Stimulated activated naive CD4-positive, alpha-beta T cell (primary cell): ENCODE measurements at places on chromosomes 4 and X.

GRCh38 chr4:150318527-150318926 is 240.3 kb downstream of the DCLK2 start:
- no peak for DNase-seq

GRCh38 chr4:121216461-121216860 is 52.3 kb upstream of the TNIP3 start:
- DNase-seq: no peak

DNA sequence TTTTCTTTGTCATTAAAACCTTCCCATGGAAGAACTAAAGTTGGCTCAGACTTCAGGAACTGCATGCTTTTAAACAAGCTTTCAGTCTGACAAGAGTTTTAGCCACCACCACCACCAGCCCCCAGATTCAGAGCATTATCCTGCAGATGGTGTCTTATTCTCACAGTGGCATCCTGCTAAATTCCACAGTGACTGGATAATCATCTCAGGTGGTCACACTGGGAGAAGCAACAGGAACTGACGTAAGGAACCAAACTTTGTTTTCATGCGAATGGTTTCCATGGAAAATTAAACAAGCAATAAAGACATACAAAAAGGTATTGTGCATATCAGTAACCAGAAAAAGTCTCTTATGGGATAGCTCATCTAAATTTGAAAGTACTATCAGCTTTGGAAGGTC is 370.7 kb downstream of the FBXW7 start:
- no peak for DNase-seq

GRCh38 chrX:16033331-16033730 is 90.0 kb upstream of the GRPR start:
- DNase-seq: no peak

DNA sequence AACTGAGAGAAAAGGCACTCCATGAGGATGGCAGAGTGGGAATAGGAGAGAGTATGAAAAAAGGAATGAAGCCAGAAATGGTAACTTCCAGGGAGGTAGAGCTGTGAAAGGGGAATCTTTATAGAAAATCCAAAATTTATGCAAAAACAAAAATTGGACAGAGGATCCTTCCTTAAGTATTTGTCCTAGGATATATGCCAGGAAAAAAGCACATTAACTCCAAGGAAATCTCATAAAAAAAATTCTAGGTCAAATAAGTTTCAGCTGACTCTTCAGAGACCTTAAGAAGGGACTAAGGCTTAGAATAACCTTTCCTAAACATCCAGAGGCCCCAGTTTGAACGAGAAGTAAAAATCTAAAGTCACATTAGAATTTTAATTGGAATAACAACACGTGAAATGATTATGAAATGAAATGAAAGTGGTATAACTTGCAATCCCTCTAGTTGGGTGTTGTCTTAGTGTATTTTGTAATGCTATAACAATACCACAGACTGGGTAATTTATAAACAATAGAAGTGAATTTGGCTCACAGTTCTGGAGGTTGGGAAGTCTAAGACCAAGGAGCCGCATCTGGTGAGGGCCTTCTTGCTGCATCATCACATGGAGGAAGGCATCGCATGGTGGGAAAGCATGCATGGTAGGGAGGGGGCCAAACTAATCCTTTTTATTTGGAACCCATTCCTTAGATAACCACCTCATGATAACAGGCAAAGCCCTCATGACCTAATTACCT is 145.4 kb upstream of the RXFP1 start:
- DNase-seq: no peak
